Fibroblast of villous mesenchyme (primary cell): ENCODE measurements at places on chromosomes 7 and 10. TPM values are rescaled to one million over a fixed set of nuclear protein-coding genes. Genes with fewer than 3 reads are reported as not detected.

The ASZ1 gene
- under 0.01 TPM in 2 replicates for total RNA-seq

The NCAPG2 gene
- total RNA-seq: 16.4 and 17.7 TPM in 2 replicates

The MDFIC gene
- total RNA-seq: 28.3 and 39.3 TPM in 2 replicates

The FAM13C gene
- total RNA-seq: 0.43 and 2.3 TPM in 2 replicates

The GRM3 gene
- total RNA-seq: not detected in 2 replicates

The IKZF1 gene
- total RNA-seq: not detected in 2 replicates

The ZKSCAN1 gene
- total RNA-seq: 29.6 and 41.9 TPM in 2 replicates

The HOXA13 gene
- total RNA-seq: 1.3 and 2.6 TPM in 2 replicates

GRCh38 chr7:19133886-19134285 is 11.3 kb downstream of the FERD3L start:
- DNase-seq: peak; percentile 25

GRCh38 chr7:157793973-157794745 is 457.4 kb downstream of the DNAJB6 start:
- DNase-seq: no peak

DNA sequence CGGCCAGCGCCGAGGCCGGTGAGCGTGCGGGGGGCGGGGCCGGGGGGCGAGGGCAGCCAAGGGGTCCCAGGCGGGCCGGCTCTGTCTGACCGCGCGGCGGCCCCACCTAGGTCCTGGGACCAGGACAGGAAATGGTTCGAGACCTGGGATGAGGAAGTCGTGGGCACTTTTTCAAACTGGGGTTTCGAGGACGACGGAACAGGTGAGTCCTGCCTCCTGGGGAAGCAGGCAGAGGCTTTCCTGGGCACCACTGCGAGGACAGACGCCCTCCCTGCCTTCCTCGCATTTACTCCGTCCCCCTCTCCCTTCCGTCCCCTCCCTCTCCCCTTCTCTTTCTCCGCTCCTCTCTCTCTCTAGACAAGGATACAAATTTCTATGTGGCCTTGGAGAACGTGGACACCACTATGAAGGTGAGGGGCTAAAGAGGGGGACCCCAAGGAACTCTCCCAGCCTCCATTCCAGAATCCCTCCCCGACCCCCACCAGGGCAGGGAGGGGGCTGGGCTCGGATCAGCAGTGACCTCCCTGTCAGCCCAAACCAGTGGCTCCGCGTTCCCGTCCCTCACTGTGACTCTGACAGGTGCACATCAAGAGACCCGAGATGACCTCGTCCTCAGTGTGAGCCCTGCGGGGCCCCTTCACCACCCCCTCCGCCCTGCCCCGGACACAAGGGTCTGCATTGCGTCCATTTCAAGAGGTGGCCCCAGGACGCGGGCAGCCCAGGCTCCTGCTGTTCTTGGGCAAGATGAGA is 2.6 kb upstream of the MUC12 start:
- no peak for DNase-seq

GRCh38 chr7:618539-619367 is 99.1 kb upstream of the PDGFA start:
- peak; percentile 45 for DNase-seq

- DNase-seq: peak; percentile 71
Measured at GRCh38 chr7:114081606-114082425, 163.0 kb upstream of the PPP1R3A start.

GRCh38 chr7:51472873-51473272 is 156.3 kb upstream of the COBL start:
- DNase-seq: no peak

GRCh38 chr10:112446055-112446854 is 459 bp downstream of the ZDHHC6 start:
- no peak for DNase-seq

- peak; percentile 94 for DNase-seq
Measured at GRCh38 chr10:29256586-29256985, 32.3 kb upstream of the LYZL1 start.

DNA sequence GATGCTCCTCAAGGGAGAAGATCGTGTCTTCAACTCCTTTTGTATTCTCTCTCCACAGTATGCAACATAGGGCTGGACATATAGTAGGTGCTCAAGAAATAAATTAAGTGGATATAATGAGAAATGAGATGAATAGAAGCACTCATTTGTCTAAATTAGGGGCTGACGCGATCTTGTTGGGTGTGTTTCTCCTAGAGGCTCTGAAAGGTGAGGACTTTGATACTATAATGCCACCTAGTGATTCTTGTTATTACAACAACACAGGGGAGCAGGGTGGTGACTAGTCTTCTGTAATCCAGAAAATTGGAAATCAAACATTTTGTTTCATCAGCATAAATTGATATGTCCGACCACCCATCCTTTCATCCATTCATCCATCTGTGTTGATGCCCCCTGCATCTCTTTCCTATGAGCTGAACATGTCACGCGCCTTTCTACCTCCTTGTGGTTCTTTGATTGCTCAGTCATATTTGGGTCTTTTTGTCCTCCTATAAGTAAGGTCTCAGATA is 3.5 kb upstream of the CFAP58 start:
- DNase-seq: peak; percentile 80
